D341Med (cell line): ENCODE measurements at places on chromosomes 2 and 18.

DNA sequence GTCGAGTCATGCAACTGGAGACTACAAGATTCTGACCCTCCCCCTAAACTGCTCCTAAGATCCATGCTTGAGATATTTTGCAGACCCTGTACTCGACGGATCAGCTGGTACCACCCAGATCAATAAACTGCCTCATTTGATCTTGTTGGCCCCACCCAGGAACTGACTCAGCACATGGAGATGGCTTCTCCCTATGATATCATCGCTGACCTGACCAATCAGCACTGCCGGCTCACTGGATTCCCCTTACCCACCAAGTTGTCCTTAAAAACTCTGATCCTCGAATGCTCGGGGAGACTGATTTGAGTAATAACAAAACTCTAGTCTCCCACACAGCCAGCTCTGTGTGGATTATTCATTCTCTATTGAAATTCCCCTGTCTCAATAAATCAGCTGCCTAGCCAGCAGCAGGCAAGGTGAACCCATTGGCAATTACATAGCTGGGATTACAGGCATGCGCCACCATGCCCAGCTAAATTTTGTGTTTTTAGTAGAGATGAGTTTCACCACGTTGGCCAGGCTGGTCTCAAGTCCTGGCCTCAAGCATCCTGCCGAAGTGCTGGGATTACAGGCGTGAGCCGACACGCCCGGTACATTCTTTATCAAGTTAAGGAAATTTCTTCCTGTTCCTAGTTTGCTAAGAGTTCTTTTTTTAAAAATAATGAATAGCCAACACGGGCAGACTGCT lies 43.6 kb downstream of the VPS54 start:
- no peak for DNase-seq

DNA sequence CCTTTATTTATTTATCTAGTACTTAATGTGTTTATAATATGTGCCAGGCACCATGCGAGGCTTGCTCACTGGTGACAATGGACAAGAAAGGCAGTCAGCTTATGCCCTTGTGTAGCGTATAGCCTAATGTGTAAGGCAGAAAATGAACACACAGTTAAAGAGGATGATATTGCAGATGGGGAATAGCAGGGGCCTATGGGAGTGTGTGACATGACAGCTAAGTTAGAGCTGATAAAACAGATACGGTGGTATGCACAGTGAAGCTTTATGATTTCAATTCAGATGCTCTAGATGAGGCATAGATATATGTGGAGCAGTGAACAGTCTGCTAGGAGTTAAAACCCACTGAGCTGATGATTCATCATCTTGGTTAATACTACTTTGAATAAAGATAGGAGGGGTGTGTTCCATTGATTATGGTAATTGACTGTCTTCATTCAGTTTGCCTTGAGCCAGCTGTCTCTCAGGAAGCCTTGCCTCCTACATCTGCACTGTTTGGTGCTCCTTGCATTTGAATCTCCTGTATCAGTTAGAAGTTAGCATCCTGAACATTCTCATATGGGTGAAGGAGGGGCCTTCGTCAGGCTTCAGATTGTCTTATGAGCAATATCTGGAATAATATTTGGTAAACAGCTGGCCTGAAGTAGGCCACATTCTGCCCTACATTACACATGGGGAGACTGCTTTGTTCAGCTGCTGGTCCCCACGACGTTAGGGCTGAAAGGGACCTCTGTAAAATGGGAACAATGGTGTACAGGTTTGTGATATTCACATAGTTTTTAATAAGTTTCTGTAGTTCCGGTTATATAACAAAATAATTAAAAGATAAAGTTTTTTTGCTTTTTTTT lies 13.2 kb downstream of the MAP4K4 start:
- no peak for DNase-seq

DNA sequence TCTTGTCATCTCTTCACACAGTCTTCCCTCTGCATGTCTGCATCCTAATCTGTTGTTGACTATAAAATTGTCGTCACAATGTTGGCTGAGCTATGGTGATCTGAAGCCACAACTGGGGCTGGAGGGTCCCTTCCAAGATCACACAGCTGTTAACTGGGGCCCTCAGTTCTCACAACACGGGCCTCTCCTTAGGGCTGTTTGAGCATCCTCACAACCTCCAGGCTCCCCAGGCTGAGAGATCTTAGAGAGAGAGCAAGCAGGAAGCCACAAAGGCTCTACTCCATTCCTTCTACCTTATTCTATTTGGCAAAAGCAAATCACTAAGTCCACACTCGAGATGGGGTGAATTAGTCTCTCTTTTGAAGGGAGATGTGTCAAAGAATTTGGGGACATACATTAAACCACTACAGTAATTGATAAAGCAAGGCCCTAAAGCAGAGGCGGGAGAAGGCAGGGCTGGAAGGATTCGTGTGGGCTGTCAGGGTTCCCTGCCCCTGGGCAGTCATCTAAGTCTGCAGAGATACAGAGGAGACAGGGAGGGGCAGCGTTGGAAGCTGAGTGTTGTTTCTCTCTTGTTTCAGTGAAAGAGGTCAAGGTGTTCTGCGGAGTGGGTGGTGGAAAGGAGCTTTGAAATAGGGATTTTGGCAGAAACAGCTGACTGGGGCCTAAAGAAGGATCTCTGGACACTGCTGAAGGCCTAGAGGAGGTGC lies 15.9 kb downstream of the MYO7B start:
- no peak for DNase-seq

GRCh38 chr2:56191617-56192016 lies 7.8 kb downstream of the CCDC85A start:
- DNase-seq, result peak; percentile 36

DNA sequence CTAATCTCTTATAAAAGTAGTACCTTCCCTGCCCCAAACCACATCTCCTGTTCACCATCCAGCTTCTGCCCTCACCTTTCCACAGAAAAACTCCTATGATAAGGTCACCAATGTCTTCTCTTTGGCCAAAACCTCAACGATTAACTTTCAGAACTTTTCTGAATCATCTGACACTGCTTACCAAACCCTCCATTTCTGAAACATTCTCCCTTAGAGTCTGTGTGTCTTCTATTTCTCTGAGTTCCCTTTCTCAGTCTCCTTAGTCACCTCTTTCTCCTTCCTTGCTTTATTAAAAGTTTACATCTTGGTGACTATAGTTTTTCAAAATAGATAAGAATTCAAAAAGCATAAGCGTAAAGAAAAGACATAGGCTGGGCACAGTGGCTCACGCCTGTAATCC lies 51.3 kb upstream of the SP3 start:
- DNase-seq, result no peak

DNA sequence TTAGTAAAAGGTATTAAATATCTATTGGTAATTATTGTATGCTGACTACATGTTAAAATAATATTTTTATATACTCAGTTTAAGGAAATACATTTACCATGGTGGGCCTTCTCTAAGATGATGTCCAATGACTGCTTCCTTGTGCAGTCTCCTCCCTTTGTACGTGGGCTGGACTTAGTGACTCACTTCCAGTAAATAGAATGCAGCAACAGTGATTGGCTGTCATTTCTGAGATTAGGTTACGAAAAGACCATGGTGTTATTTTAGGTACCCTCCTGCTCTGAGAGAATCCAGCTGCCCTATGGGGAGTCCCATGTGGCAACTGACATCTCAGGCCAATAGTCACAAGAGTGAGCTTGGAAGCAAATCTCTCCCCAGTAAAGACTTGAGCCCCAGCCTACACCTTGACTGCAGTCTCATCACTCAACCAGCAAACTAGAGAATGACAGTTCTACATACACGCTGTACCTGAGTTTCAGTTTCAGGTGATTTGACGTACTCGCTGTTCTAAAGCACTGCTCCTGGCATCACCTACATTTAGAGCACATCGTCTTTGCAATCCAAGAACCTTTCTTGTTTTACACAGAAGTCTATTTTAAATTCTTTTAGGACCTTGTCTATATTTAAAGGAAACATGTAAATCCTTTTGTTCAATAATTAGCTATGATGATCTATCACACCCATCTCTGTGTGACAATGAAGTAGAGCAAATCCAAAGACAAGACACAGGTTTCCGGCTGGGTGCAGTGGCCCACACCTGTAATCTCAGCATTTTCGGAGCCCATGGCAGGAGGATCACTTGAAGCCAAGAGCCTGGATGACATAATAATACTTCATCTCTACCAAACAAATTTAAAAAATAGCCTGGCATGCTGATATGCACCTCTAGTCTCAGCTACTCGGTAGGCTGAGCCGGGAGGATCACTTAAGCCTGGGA lies 87.2 kb downstream of the COBLL1 start:
- no peak for DNase-seq

- no peak for DNase-seq
Observed at GRCh38 chr2:46666754-46667153, 187.4 kb downstream of the TMEM247 start.

DNA sequence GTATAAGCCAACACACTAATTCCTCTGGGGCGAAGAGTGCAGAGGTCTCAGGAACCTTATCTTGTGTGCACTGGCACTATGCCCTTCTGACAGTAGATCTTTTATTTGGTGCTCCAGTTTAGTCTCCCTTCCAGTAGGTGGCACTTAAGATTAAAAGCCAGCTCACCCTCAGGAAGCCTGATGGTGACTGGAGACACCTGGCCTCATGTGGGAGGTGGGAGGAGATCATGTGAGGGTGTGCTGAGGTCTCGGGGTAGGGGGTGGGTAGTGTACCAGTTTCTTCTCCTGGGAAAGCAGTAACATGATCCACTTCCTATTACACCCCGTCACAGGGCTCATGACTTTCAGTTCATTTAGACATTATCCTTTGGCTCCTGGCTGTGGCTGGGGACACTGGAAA lies 654.9 kb downstream of the ADCYAP1 start:
- no peak for DNase-seq

DNA sequence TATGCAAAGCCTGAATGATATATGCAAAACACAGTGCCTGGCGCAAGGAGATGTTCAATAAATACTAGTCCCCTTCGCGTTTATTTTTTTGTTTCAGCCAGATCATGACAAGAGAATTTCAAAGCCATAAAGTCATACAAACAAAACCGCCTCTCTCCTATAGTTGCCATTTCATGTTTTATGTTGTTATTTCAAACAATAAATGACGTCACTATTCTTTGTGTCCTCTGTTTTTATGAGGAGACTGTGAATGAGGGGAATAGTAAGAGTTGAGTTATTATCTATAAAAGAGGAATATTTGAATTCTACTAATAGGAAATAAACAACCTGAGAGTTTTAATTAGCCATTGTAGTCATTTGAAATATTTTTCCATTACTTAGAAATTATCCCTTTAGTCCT lies 464.5 kb downstream of the THSD7B start:
- no peak for DNase-seq

DNA sequence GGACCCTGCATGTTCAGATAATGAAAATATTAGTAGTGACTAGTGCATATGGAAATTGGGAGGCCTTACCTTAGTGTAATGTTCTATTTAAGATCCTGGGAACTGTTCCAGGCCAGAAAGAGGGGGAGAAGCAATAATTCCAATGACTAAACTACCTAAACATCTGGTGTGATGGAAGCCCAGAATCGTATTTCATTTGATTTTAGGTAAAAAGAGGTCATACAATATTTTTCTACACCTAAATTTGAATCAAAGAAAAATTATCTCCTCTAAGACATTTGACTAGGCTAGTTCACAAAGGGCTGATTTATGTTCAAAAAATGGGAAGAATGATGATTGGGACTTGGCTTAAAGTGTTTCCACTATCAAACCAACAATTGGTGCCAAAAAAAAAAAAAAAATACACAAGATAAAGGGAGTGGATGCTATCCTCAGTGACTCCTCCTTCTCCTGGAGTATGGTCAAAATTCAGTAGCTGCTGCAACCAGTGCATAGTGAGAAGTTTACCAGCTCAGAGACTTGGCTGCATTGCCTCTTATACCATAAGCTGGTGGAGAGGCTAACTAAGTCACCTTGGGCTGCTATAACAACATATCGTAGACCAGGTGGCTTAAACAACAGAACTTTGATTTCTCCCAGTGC lies 1038.3 kb upstream of the ACVR2A start:
- DNase-seq, result no peak

GRCh38 chr2:382728-383022 lies 94.8 kb upstream of the ALKAL2 start:
- DNase-seq, result no peak

DNA sequence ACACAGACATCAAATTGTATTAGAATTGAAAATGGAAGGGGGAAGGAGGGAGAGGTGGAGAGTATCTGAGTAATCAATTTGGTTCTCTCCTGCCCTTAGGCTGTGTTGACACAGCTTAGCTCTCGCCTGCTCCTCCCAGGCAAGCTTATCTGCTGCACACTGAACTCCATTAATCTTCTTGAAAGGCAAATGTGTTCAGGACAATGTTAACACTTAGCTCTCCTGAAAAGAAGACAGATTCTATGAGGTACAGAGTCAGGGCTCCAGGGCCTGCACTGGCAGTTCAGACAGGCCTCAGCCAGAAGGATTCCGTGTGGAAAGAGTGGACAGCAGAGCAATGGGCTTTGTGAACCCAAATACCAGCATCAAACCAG lies 430.0 kb upstream of the TNP1 start:
- DNase-seq, result no peak

- no peak for DNase-seq
Observed at GRCh38 chr2:43212216-43212835, 14.1 kb downstream of the ZFP36L2 start.

DNA sequence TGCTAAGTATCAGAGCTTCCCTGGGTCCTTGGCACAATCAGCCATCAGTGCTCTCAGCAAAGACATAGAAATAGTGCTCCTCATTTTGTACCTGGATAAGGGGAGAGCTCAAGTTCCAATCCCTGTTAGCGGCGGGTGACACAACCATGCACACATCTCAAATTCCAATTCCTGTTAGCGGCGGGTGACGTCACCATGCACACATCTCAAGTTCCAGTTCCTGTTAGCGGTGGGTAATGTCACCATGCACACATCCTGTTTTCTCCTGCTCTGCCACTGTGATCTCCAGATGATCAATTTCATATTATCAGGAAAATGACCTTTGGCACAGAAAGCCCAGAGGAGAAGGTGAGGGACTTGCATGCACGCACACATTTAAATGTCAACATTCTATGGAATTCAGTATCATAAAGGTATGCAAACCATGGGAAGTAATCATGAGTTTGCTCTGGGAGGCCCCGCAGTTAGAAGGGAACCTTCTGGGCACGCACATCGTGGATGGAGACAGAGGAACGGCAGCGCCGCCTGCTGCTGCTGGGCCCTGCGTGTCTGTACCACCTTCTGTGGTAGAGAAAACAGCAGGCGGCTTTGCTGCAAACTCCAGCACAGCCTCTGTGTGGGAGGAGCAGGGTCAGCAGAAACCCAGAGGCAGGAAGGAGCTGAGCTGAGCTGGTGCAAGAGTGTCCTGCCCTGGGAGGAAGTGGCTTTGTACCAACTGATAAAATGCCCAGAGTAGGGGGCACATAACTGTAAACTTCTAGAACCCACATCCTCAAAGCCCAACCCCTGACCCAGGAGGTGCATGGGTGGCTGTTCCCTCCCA lies 77.8 kb downstream of the MBP start:
- peak; percentile 75 for DNase-seq
